HEK293T (cell line): ENCODE measurements at places on chromosomes 1 and 21.

GRCh38 chr21:36482673-36483072, 2.8 kb upstream of the CLDN14 start:
- DNase-seq, result no peak

GRCh38 chr1:150954708-150955107, 19.9 kb downstream of the CERS2 start:
- DNase-seq, result no peak

DNA sequence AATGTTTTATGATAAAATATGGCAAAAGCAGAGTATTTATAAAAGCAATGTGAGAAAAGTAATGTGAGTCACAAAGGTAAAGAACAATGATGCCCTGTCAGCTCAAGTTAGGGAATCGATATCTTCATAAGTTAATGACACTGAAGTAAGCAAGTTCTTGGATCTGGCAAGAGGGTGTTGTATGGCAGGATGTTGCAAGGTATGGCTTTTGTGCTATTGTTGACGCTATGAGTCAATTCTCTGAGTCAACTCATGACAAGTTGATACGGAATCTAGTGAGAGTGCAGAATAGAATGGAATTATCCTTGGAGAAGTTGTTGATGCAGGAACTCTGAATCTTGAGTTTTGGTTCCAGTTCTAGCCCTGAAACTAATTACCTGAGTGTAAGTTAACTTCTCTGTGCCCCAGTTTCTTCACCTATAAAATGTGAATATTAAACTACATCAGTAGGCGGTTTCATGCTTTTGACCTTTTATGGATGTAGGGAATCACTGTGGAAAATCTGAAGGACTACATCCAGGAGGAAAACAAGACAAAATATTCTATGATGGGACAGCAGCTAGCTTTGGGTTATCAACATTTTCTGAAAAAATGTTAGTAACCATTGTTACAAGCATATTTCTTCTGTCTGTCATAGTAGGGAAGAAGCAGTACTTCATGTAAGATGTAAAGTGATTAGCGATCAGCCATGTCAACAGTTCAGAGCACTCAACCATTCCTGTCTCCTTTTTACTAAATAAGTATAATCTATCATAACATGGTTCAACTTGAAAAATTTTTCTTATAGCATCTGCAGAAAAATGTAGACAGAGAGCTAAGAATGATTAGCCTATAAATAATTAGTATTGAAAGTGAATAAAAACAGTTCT, 96.9 kb downstream of the ATP6V1G3 start:
- no peak for DNase-seq

- DNase-seq, result no peak
Measured at GRCh38 chr1:227253065-227253464, 65.2 kb downstream of the CDC42BPA start.

GRCh38 chr21:35326677-35327076, 277.6 kb upstream of the RUNX1 start:
- no peak for DNase-seq

GRCh38 chr1:199422206-199422605, 605.3 kb upstream of the NR5A2 start:
- DNase-seq, result peak; percentile 18

GRCh38 chr21:26717146-26717739, 128.0 kb downstream of the ADAMTS1 start:
- DNase-seq, result no peak

- no peak for DNase-seq
Measured at GRCh38 chr1:18714404-18715175, 83.9 kb downstream of the PAX7 start.

GRCh38 chr1:100359139-100359538, 6.8 kb downstream of the CDC14A start:
- DNase-seq, result no peak

DNA sequence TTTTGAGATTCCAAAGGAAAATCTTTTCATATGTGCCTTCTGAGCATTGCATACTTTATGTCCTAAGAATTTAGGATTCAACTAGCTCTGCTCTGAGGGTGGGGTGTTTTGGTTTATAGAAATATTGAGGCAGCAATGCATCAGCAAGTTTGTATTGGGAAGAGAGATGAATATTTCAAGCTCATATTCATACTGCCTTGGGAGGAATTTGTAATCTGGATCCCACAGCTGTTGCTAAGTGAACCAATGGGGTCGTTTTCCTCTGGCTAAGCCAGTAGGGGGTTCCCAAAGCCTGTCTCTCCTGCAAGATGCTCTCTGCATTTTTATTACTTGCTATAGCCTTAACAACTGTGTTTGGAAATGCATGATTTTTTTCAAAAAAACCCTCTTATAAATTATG, 130.6 kb downstream of the SNX7 start:
- DNase-seq, result no peak

DNA sequence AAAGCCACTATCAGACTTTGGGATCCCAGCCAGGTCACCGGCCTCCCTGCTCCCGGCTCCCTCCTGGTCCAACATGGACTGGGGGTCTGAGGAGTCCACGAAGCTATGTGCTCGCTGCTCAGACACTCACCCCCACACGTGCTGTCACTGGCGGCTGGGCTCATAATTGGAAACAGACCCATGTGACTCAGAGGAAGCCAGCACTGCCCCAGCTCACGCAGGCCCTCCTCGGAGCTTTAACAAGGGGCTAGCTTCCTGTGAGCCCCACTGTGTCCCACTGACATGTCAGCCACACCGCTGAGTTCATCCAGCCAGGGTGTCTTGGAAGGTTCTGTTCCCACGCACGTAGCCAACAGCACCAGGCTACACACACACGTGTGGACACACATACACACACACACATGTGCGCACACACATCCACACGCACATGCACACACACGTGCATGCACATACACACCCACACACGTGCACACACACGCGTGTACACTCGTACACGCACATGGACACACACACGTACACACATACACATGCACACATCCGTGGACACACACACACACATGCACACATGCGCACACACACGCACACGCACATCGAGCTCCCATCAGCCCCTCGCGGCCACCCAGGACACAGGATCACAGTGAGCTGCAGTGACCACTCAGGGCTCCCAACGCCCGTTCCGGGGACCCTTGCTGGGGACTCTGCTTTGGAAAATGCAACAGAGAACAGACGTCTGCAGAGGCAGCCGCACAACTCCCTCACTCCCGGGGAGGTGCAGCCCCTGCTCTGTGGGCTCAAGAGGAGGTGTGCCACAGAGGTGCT, 18.4 kb upstream of the COL6A2 start:
- DNase-seq, result no peak

- no peak for DNase-seq
Measured at GRCh38 chr1:235791532-235792060, 75.1 kb downstream of the LYST start.

GRCh38 chr1:221575605-221576004, 166.3 kb downstream of the DUSP10 start:
- DNase-seq, result no peak

- DNase-seq, result peak; percentile 48
Measured at GRCh38 chr1:17045634-17046333, 8.0 kb downstream of the SDHB start.

DNA sequence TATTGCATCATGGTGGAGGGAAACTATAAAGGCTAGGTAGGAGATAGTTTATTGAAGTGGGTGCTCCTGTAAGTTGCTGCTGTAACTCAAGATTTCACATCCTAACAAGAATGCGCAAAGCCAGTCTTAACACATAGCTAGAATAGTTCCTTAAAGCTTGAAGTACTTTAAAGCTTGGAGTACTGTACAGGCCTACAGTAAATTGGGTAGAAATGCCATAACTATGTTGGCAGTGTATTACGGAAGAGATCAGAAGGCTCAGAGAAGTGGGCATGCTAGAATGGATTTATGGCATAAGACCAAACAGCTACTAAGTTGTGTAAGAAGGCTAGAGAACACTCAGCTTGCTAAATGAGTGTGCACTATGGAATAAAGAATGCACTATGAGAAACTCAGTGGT, 44.5 kb downstream of the DMRTA2 start:
- DNase-seq, result no peak

DNA sequence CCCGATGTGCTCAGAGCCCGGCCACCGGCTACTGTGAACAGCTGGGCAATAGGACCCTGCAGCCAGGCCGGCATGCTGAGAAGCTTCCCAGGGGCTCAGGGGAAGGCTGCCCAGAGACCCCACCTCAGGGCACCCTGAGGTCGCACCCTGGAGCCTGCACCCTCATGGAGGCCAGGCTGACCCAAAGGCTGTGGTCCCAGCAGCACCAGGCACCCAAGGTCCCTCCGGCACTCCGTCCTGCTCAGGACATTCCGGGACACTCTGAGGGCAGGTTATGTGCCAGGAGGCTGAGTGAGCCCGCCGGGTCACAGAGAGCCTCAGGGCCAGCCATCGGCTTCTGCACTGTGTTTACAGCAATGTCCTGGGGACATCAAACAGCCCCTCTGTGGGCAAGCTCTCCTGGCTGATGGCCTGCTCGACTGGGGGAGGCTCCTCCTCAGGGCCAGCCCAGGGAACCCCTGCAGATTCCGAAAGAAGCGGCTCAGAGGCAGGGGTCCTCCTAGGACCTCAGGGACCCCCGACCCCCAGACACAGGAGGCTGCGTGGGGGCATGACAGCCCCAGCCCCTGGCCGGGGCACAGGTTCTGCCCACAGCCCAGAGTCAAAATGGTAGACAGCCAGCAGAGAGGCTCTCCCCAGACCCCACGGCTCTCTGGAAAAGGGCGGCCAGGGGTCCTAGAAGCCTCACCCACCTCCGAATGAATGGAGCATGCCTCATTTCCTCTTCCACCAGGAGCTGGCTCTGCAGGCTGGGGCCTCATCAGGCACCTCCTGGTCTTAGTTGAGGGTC, 8.2 kb downstream of the SLC19A1 start:
- DNase-seq, result no peak

- DNase-seq, result peak; percentile 1
Measured at GRCh38 chr1:46793126-46793525, 5.7 kb upstream of the CYP4B1 start.

DNA sequence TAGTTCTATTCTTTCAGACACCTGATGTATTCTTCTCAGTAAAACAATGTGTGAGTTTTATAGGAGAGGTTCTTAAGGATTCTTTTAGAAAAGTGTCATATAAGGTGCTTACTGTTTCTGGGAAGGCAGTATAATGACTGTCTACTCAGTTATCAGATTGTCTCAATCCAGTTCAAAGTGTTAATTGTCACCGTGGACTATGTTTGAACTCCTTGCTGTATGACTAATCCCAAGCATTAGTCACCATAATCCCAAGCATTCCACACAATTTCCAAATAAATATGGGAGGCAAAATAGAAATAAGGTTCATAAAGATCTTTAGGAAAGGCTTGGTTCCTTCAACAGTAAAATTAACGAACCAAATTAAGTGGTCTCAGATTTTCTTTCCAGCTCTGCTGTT, 342.1 kb upstream of the NR5A2 start:
- no peak for DNase-seq

GRCh38 chr1:16293538-16293937, 56.6 kb upstream of the CPLANE2 start:
- no peak for DNase-seq

DNA sequence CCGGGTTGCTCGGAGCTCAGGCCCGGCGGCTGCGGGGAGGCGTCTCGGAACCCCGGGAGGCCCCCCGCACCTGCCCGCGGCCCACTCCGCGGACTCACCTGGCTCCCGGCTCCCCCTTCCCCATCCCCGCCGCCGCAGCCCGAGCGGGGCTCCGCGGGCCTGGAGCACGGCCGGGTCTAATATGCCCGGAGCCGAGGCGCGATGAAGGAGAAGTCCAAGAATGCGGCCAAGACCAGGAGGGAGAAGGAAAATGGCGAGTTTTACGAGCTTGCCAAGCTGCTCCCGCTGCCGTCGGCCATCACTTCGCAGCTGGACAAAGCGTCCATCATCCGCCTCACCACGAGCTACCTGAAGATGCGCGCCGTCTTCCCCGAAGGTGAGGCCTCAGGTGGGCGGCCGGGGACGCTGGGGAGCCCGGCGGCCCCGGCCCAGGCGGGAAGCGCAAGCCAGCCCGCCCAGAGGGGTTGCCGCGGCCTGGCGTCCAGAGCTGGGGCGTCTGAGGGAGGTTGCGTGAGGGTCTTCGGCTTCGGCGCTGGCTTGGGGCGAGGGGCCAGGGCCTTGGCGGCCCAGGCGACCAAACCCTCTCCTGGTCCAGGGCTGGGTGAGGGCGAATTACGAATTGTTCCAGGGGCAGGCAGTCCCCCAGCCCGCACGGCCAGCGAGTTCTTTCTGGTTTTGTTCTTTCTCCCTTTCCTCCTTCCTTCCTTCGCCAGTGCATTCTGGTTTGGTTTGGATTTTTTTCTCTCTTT, 805 bp downstream of the SIM2 start:
- no peak for DNase-seq

- no peak for DNase-seq
Measured at GRCh38 chr1:5898266-5898665, 94.0 kb downstream of the NPHP4 start.

DNA sequence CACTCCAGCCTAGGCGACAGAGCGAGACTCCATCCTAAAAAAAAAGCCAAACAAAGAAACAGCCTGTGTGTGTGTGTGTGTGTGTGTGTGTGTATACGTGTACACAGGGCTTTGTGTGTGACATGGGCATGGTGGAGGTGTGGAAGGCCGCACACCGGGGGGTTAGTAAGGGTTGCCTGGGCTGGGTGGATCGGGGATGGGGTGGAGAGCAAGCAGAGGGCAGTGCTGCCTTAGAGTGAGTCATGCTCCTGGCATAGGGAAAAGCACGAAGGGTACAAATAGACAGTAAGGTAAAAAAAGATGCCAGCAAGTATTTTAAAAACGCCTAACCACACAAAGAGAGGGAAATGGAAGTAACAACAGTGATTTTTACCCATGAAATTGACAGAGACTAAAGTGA, 6.2 kb downstream of the PRMT2 start:
- DNase-seq, result no peak

DNA sequence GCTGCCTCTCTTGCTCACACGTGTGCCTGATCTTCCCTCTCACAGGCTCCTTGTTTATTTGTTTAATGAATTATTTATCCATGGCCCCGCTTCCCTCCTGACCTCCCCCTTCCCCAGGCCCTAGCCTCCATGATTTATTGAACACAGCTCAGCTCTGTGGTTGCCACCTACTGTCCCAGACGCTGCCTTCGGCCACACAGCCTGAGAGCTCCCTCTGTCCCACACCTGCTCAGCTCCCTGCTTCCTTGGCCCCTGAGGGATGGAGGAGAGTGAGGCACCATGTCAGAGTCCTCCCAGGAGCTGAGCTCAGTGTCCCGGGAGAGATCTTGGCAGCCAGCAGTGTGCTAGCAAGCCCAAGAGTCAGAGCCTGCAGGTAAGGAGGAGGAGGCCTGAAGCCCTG, 3.1 kb upstream of the EFNA3 start:
- no peak for DNase-seq

DNA sequence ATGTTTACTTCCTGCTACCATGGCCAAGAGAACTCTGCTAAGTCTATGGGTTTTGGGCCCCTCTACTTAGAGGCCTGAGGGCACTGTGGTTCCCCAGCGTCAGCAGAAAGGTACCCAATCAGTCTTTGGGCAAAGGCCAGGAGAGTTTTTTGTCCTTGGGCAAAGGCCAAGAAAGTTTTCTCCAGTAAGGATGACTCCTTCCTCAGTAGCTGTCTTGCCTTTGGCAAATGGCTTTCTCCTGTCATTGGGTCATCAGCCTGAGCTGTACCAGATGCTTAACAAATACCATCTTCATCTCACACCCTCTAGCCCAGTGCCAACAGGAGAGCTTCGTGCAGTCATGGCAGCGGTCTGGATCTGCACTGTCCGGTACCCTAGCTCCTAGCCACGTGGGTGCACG, 199.3 kb upstream of the TMEM51 start:
- DNase-seq, result no peak
